Adrenal gland (tissue), 19 donors: ENCODE measurements at places on chromosomes 5 and 9.

DNA sequence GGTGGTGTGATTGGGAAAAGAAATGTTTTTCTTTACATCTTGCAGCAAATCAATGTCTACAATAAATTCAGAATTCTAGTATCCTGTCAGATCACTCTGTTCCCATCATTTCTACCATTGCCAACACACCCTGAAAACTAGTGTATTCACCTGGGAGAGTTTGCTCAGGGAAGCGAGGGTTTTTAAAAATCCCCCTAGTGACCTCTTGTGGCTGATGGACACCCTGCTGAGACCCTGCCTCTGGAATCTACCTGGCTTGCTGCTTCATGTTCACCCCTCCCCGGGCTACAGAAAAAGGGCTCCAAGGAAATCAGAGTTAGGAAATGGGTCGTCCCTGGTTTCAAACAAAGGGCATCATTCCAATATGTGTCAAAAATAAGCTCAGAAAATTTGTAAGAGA, 21.4 kb upstream of the ALDOB start:
- no peak overlapping the region for H3K27ac ChIP-seq
- H3K27me3 ChIP-seq: no peaks in the 10 kb centered on the region
- H3K4me3 ChIP-seq: no peak overlapping the region
- H3K36me3 ChIP-seq: no peaks in the 10 kb centered on the region
- peaks cover 5% of the 10 kb centered on the region for H3K4me1 ChIP-seq
- no peak for DNase-seq

- peak overlapping the region; percentile 97 for H3K4me3 ChIP-seq
- peaks cover 32% of the 10 kb centered on the region for H3K36me3 ChIP-seq
- no peak overlapping the region for H3K27ac ChIP-seq
- peaks cover 43% of the 10 kb centered on the region for H3K4me1 ChIP-seq
Observed at GRCh38 chr9:136438548-136439480, 831 bp downstream of the INPP5E start.

GRCh38 chr5:126499853-126500342, 76.7 kb downstream of the GRAMD2B start:
- H3K27ac ChIP-seq: peak overlapping the region; percentile 42
- no peak overlapping the region for H3K4me3 ChIP-seq
- no peaks in the 10 kb centered on the region for H3K27me3 ChIP-seq
- no peaks in the 10 kb centered on the region for H3K36me3 ChIP-seq
- peaks cover 17% of the 10 kb centered on the region for H3K4me1 ChIP-seq

DNA sequence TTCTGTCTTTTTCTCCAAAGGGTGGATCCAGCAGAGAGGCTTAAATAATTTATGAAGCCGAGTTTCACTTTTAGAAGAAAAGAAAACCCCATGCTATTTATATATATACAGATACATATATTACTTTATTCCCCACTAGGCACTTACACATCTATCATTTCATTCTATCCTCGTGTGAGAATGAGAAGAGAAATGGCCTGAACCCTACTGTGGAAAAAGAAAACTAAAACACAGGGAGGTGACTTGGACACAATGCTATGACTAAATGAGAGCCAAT, 195.2 kb downstream of the NR3C1 start:
- no peak for DNase-seq
- H3K4me3 ChIP-seq: no peak overlapping the region
- no peaks in the 10 kb centered on the region for H3K27me3 ChIP-seq
- H3K36me3 ChIP-seq: no peaks in the 10 kb centered on the region

DNA sequence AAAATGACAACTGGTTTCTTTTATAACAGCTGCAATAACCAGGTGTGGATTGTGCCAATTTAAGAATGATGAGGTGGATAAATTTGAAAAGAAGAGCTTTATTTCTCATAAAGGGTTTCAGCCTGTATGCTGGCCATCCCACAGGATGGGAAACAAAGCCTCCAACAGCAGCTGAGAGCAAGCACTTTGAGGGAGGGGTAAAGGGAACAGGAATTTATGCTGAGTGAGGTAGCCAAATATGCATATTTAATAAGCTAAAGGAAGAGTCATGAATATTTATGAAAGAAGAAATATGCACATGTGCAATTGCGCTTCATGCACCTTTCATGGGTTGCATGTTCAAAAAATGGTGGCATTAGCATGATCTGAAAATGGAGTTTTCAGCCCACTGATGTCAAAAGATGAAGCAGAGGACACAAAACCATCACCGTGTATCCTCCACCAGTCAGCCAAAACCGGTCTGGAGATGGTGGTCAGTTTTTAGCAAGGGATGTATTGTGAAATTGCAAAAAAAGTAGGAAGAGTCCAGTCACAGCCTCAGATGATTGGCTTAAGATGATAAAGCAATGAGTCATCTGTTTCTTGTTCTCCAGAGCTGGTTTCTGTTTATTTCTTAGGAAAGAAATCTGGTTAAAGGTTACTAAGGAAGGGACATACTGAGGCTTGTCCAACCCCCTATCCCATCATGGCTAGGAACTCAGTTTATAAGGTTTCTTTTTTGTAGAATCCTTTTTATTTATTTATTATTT, 47.9 kb downstream of the DEPDC1B start:
- no peaks in the 10 kb centered on the region for H3K4me1 ChIP-seq
- H3K27ac ChIP-seq: no peak overlapping the region
- H3K4me3 ChIP-seq: no peak overlapping the region
- no peaks in the 10 kb centered on the region for H3K36me3 ChIP-seq

DNA sequence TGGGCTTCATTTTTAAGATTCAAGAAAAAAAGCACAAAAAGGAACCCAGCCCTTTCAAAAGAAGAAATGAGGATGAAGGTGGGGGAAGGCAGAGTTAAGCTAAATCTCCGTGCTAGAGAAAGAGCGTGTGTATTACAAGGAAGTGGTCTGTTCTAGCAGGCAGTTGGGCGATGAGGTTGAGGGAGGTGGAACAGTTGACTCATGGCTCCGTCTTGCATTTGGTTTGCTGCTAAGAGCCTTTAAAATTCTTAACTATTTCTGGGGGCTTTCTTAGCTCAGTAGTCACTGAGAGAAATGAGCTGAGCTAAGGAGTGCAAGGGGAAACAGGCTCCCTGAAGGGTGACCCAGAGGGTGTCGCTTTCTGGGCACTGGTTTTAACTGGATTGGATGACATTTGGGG, 117.4 kb downstream of the GCNT1 start:
- DNase-seq: peak; percentile 58
- no peak overlapping the region for H3K4me3 ChIP-seq
- no peaks in the 10 kb centered on the region for H3K36me3 ChIP-seq
- peaks cover 9% of the 10 kb centered on the region for H3K27me3 ChIP-seq

GRCh38 chr5:111495159-111495558, 17.2 kb downstream of the STARD4 start:
- no peak overlapping the region for H3K27ac ChIP-seq
- H3K4me3 ChIP-seq: no peak overlapping the region
- H3K36me3 ChIP-seq: no peaks in the 10 kb centered on the region
- no peak for DNase-seq
- no peaks in the 10 kb centered on the region for H3K4me1 ChIP-seq

GRCh38 chr5:140633021-140633471, at the start of gene CD14:
CD14 (minus strand) TSS chr5:140633175; CDS start chr5:140633071, 104 bp downstream.
- H3K4me3 ChIP-seq: peak within 1 kb of the TSS; percentile 78
- no peaks in the 10 kb centered on the region for H3K27me3 ChIP-seq
- H3K27ac ChIP-seq: peak within 1 kb of the TSS; percentile 89
- DNase-seq: peak; percentile 89

DNA sequence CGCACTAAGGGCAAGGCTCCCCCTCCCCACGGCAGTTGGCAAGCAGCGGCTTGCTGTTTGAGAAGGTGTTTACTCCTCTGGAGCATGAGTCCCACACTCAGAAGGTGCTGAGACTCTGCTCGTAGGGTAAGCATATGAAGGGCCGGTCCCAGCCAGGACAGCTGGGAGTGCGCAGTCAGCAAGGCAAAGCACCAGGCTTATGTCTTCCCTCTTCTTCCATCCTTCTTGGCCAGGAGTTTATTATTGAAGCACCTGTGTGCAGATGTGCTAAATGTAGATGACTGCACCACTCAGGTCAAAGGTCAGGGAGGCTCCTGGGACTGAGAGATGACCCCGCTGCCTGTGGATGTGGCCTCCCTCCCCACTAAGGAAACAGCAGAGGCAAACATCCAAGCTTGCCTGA, 27.0 kb upstream of the CDKN2AIPNL start:
- no peak overlapping the region for H3K4me3 ChIP-seq
- H3K4me1 ChIP-seq: peaks cover 33% of the 10 kb centered on the region
- peak overlapping the region; percentile 48 for H3K27ac ChIP-seq
- no peaks in the 10 kb centered on the region for H3K36me3 ChIP-seq

DNA sequence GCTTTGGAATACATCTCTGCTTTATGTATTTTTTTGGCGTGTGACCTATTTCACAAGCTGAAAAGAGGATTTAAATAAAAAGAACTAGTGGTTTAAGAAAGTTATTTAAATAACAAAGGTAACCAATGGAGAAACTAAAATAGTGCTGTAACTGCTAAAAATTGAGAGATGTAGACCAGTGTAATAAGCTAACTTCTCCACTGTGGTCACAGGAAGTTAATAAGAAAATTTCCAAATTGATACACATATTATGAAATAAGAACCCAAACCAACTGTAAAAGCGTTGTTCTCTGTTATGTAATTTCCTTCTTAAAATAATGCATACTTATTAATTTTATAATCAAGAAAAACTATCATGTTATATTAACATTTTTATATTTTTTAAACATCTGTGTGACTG, 29.1 kb upstream of the ZFAND5 start:
- no peak for DNase-seq
- H3K4me1 ChIP-seq: peaks cover 11% of the 10 kb centered on the region
- no peaks in the 10 kb centered on the region for H3K27me3 ChIP-seq

GRCh38 chr9:123087359-123087888, 54.0 kb downstream of the GPR21 start:
- H3K4me1 ChIP-seq: no peaks in the 10 kb centered on the region
- H3K27me3 ChIP-seq: no peaks in the 10 kb centered on the region
- H3K27ac ChIP-seq: no peak overlapping the region
